ENCODE measurements at places on chromosomes 2 and 18. TPM values are rescaled to one million over a fixed set of nuclear protein-coding genes. Genes with fewer than 3 reads are reported as not detected.

The SCG2 gene
- total RNA-seq: 14.2 TPM

The LAMA1 gene
- total RNA-seq: 52.7 TPM

The LRATD1 gene
- total RNA-seq: 35.1 TPM

The PPP4R1 gene
- 93.6 TPM for total RNA-seq

The FTCDNL1 gene
- total RNA-seq: 2.2 TPM

The LIMS4 gene
- 0.90 TPM for total RNA-seq

The NOL4 gene
- 2.0 TPM for total RNA-seq

DNA sequence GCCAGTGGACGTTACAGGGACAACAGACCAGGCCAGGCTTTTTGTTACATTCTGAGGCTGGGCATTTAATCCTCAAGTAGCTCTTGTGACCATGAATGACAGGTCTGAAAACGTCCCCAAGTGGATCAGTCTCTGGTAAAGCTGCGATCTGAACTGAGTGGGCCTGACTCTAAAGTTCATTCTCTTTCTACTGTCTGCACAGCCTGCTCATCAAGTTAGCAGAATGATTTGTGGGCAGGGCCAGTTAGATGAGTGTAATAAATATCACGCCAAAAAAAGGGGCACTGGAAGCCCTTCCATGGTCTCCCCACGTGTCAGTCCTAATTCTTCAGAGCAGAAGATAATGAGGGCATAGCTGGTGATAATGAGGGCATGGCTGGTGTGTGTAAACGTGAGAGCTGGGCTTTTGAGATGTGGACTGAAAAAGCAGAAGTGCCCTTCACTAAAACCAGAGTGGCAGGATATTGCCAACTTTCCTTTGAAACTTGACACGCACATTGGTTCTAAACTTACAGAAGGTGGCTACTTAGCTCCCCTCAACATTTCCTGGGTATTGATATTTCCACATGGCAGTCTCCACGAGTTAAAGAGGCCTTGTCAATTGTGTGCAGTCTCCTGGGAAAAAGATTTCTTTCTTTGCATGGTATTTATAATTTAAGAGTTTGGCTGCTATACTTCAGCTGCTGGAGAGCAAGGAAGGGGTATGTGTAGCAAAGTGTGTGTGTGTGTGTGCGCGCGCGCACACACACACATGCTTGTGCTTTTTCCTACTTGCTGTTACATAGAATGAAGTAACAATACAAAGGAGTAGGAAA, 72.7 kb upstream of the LYPD6B start:
- H3K4me1 ChIP-seq: peaks cover 8% of the 10 kb centered on the region
- DNase-seq: no peak
- H3K27ac ChIP-seq: no peak overlapping the region

DNA sequence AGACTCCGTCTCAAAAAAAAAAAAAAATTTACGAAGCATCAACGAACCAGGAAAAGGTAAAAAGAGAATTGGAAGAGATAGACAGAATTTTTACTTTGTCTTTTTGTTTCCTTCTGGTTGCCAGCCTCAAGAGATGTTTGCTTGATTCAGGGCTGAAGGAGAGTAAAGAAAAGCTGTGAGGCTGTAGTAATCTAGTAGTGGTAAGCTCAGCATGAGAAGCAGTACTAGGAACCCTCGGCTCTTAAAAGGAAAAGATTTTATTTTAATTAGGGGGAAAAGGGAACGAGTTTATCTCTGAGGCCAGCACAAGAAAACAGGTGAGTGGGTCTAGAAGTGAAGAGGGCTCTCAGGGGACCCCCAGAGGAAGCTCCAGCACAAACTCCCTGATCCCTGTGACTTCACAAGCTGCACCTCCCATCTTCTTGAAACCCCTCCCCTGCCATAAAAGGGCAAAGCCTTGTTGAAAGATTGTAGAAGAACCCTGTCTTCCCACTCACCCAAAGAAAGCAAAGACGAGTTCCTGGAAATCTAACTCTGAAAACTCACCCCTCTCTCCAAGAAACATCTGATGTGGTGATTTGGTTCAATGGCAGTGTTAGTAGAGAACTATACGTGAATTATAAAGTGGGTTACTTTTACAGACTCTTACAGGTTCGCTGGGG, 8.6 kb downstream of the RBMS1 start:
- H3K36me3 ChIP-seq: no peaks in the 10 kb centered on the region
- no peak overlapping the region for H3K4me3 ChIP-seq
- peaks cover 5% of the 10 kb centered on the region for H3K4me1 ChIP-seq
- H3K27ac ChIP-seq: no peak overlapping the region
- no peak for DNase-seq

- H3K27me3 ChIP-seq: no peaks in the 10 kb centered on the region
- no peak for DNase-seq
- no peak overlapping the region for H3K4me3 ChIP-seq
- H3K36me3 ChIP-seq: no peaks in the 10 kb centered on the region
- H3K4me1 ChIP-seq: peaks cover 11% of the 10 kb centered on the region
These were observed 236.4 kb downstream of the BCL11A start for GRCh38 chr2:60317034-60317386.

DNA sequence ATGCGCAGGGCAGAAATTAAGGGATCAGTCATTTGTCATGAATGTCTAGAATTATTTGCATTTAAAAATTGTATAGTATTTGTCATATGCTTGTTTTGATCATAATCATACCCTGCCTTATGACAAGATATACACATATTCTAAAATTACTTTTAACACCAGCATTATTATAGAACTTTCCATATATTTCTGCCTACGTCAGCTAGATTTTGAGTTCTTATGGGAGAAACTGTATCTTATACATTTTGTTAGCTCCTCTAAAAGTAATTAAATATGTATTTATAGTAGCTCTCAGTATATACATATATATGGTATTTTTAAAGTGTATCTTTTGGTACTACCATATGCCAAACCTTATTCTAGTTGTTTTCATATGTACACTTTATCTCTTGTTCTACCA, 441.9 kb downstream of the CPS1 start:
- no peak overlapping the region for H3K27ac ChIP-seq
- DNase-seq: no peak

DNA sequence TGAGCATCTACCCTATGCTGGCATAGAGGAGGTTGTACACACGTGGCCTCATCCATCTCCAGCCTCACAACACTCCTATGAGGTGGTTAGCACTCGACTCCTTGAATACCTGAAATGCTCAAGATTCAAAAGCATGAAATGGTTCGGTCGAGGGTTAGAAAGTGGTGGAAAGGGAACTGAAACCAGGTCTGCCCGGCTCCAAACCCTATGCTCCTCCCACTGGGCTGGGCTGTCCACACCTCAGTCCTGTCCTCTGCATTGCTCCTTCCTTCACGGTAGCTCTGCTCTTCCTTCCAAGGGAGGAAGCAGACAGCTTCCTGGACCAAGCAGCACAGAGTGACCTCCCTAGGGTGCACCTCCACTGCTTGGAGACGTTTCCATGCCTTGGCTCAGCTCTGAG, 565.2 kb upstream of the ID2 start:
- H3K36me3 ChIP-seq: no peaks in the 10 kb centered on the region
- no peak overlapping the region for H3K4me3 ChIP-seq
- no peaks in the 10 kb centered on the region for H3K27me3 ChIP-seq

GRCh38 chr2:112541315-112542122, 746 bp upstream of the POLR1B start:
- peak; percentile 73 for DNase-seq
- H3K4me1 ChIP-seq: peaks cover 10% of the 10 kb centered on the region
- H3K4me3 ChIP-seq: peak overlapping the region; percentile 69

- no peak overlapping the region for H3K27ac ChIP-seq
- DNase-seq: no peak
- no peaks in the 10 kb centered on the region for H3K27me3 ChIP-seq
- H3K4me1 ChIP-seq: no peaks in the 10 kb centered on the region
These were observed 312.8 kb upstream of the THSD7B start for GRCh38 chr2:136452528-136452927.

GRCh38 chr2:80546766-80547165, 242.2 kb upstream of the LRRTM1 start:
- no peak overlapping the region for H3K4me3 ChIP-seq
- DNase-seq: no peak
- H3K27ac ChIP-seq: peak overlapping the region; percentile 75
- H3K4me1 ChIP-seq: no peaks in the 10 kb centered on the region

GRCh38 chr2:151989378-151989777, 109.5 kb downstream of the CACNB4 start:
- H3K27ac ChIP-seq: no peak overlapping the region
- DNase-seq: no peak
- H3K4me3 ChIP-seq: no peak overlapping the region
- H3K27me3 ChIP-seq: no peaks in the 10 kb centered on the region
- H3K4me1 ChIP-seq: no peaks in the 10 kb centered on the region

- no peak overlapping the region for H3K27ac ChIP-seq
- H3K27me3 ChIP-seq: no peaks in the 10 kb centered on the region
- no peak for DNase-seq
- H3K4me3 ChIP-seq: no peak overlapping the region
These were observed 61.3 kb downstream of the PKP4 start for GRCh38 chr2:158518084-158518483.

- H3K4me3 ChIP-seq: no peak overlapping the region
- DNase-seq: peak; percentile 94
- peaks cover 46% of the 10 kb centered on the region for H3K4me1 ChIP-seq
- peak overlapping the region; percentile 96 for H3K27ac ChIP-seq
- no peaks in the 10 kb centered on the region for H3K36me3 ChIP-seq
- no peaks in the 10 kb centered on the region for H3K27me3 ChIP-seq
These were observed 2.7 kb downstream of the PER2 start for GRCh38 chr2:238285653-238286082.

DNA sequence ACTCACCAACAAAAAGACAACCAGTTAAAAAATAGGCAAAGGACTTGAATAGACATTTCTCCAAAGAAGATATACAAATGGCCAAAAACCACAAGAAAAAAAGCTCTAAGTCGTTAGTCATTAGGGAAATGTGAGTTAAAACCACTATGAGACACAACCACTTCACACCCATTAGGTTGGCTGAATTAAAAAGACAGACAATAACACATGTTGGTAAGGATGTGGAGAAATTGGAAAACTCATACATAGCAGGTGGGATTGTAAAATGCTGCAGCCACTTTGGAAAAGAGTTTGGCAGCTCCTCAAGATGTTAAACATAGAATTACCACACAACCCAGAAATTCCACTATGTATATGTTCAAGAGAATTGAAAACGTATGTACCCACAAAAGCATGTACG, 117.6 kb upstream of the SPATS2L start:
- peaks cover 3% of the 10 kb centered on the region for H3K4me1 ChIP-seq
